ENCODE measurements at places on chromosomes 4 and X.
A peak's percentile ranks its signal among the peaks of the same experiment; 100 is the strongest.

GRCh38 chrX:125219852-125220251 is 99.8 kb upstream of the TEX13C start:
- DNase-seq = no peak

DNA sequence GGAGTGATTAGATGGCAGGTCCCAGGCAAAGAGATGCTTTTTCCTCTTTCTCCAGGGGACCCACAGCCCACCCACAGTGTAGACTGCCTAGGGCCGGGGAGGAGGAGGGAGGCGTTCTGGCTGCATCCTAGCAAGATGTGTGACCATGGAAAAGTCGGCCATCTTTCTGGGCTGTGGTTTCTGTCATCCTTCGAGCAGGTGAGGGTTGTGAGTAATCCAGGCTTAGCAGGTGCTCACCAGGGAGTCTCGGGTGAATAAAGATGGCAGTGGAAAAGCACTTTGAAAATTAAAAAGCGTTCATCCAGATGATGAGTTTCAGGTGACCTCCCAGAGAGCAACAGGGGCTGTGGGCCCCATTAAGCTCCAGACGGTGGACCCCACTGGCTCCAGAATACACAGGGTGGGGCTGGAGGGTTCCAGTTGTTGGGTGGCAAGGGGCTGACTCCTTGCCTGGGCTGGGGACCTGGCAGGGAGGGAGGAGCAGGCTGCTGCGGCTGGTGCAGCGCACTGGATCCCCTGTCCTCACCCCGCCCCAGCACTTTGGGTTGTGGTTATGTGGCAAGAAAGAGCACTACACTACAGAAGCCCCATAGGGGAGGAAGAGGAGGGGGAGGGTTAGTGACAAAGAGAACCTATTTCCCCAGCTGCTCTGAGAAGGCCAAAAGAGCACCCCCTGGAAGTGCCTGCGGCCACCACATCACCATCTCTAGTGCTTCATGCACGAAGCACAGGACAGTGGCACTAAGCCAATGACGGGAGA is 23.7 kb downstream of the ELF4 start:
- peak; percentile 63 for DNase-seq

DNA sequence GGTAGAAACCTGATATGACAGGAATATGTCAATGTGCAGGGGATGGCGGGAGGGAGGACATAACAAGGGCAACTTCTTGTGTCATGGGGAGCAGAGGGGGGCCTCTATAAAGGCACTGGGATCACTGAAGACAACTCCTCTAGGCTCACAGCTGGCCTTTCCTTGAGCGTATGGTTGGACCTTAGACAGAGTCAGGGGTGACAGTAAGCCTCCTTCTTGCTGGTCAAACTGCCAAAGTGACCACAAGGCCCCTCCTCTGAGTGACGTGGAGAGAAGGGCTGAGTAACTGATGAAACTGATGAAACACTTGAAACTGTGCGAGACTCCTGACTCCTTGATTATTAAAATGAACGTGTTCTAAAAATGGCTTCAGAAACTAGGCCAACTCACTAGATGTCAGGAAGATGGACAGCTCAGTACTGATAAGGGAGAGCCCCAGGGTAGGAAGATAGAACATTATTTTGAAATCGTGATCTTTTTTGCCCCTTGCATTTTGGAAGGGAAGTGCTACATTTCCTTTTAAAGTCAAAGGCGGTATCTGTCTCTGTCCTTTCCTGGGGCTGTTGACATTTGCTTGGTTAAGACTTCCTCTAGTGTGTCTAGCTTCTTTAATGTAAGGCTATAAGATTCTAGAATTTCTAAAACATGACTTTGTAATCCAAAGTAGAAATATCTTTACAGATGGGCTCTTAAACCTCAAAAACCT is 1.6 kb downstream of the RAB33A start:
- peak; percentile 87 for DNase-seq

DNA sequence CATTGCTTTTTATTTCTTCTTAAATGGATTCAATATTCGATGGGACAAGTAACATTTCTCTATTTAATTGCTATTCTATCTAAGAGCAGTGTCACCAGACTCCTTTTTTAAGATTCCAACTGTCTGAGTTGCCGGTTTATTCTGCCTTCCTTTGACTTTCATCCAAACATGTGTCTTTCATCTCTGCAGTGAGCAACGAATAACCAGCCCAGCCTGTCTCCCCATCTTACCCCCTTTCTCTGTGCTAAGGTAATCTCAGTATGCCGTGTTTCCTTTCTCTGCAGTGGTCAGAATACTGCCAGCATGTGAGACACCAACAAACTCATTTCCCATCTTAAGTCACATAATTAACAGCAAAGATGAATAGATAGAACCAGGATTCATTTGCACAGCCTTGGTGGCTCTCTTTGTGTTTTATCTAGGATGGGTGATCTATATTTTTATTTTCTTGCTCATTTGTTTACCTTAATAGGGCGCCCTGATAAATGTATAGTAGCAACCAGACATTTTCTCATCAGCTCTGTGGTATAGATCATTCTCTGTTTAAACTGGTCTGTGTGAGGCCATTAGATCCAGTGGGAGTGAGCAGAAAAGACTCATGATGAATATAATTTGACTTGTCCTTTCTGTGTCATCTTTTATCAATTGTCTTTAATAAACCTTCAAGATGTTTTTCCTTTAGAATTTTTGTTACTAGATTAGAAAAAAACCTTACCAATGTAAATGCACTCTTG is 394.8 kb upstream of the IGFBP7 start:
- no peak for DNase-seq

DNA sequence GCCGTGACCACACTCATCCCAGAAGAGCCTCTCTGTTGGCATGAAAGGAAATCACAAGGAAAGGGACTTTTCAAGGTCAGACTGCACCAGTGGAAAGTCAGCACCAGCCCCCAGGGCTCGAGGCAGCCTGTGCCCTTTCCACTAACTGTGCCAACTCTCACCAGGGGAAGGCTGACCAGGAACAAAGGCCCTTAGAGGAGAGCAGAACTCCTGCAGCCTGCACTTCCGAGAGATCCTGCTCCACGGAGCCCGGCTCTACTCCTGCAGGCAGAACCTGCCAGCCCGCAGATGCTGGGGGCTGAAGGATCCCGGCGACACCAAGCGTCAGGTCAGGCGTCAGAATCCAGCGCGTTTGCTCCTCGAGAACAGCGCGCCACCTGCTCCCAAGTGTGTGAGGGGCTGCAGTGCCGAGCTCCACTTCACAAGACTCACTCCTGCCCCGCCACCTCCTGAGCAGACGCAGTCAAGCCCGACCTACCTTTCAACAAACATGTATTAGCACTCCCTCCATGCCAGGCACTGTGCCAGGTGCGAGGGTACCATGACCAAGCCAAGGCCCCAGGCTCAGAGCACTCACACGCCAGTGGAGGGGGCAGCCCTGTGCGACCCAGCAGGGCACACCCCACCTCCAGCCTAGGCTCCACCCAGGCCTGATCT is 13.6 kb upstream of the HELT start:
- DNase-seq = no peak

DNA sequence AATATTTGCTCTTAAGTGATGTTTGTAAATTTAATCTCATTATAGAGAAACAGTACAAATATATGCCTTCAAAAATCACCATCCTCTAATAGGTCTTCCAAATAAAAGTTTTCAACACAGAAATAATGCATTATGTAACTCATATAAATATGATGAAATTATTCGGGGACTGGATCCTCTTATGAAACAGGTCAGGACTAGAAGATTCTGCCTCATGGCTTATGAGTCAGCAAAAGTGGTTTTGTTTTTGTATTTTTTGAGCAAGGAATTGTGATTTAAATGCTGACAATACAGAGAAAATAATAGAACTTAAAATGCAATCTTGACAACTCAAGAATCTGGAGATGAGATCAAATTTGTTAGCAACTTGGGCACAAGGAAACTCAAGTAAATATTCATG is 179.7 kb upstream of the NDP start:
- DNase-seq = peak; percentile 75

DNA sequence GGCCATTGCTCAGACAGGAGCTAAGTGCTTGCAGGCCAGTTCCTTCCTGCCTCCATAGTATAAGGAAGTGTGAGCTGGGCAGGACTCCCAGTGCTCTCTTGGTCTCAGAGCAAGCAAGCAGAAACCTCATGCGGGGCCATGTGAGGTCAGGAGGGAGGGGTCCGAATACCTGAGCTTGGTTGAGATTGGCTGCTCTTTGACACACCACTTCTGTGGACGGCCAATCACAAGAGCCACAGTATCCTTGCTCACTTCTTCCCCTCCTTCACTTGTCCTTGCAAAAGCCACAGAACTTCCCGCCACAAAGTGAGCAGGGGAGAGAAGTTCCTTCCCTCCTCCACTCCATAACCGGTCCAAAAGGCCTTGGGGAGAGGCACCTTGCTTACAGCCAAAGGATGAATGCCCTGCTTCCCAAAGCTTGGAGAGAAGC is 56.7 kb downstream of the PRPS1 start:
- peak; percentile 46 for DNase-seq

DNA sequence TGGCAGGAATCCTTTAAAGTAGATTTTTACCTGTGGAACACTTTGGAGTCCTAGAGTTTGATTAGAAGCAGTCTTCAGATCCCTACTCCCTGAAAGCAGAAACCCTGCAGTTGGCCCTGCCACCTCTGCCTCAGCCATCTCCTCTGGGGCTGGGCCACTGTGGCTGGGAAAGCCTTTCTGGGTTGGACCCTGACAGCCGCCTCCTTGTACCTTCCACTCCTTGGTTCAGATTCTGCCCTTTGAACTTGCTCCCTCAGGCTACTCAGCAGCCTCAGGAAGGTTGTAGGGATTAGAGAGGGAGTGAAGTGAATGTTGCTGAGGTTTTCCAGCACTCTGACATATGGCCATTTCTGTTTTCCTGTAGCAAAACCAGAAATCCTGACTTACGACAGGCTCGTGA is 65.5 kb downstream of the KIT start:
- no peak for DNase-seq

- DNase-seq = no peak
Measured at GRCh38 chr4:166239354-166239753, 366.3 kb downstream of the TLL1 start.

DNA sequence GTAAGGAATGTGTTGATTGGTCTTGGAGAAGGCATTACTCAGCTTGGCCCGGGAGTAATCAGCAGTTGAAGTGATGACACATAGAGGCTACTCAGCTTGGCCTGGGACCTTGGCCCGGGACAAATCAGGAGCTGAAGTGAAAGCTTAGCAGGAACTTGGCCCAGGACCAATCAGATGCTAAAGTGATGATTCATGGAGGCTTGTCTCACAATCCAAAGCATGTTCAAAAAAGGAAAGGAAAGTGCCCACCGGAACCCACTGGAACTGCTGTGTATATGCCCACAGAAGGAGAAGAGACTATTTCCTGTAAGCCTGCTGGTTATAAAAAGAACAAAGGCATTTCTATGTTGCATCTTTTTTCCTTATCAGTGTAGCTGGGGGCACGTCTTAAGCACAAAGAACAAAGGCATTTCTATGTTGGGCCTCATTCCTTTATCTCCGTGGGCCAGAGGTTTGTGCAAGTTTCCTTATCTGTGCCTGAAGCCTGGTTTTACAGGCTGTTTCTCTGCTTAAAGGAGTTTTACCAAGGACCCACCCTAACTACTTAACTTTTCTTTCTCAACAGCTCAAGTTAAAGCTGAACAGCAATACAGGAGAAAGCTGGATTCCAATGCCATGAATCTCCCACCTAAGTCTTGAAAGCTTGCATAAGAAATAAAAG is 1176.7 kb downstream of the NLGN4X start:
- DNase-seq = peak; percentile 21

GRCh38 chrX:155263854-155264628 is at the start of gene RAB39B:
Gene RAB39B, minus strand, starts transcription at chrX:155264491. Its CDS starts 203 bp downstream, at chrX:155264288.
- peak; percentile 58 for DNase-seq

GRCh38 chrX:39822133-39822748 is 275.5 kb downstream of the BCOR start:
- no peak for DNase-seq

GRCh38 chr4:52619591-52619931 is 39.5 kb downstream of the USP46 start:
- no peak for DNase-seq

DNA sequence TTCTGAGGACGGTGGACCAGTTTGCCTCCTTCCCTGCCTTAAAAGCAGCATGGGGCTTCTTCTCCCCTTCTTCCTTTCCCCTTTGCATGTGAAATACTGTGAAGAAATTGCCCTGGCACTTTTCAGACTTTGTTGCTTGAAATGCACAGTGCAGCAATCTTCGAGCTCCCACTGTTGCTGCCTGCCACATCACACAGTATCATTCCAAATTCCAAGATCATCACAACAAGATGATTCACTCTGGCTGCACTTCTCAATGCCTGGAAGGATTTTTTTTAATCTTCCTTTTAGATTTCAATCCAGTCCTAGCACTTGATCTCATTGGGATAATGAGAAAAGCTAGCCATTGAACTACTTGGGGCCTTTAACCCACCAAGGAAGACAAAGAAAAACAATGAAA is 255.3 kb downstream of the RAPGEF2 start:
- DNase-seq = no peak

GRCh38 chrX:125475482-125475881 is 155.8 kb downstream of the TEX13C start:
- no peak for DNase-seq

GRCh38 chrX:150763810-150764209 is 70.6 kb downstream of the MTMR1 start:
- DNase-seq = no peak

- DNase-seq = no peak
Measured at GRCh38 chr4:185412412-185412811, 13.4 kb downstream of the UFSP2 start.

- DNase-seq = no peak
Measured at GRCh38 chr4:15457406-15458201, 12.1 kb upstream of the CC2D2A start.

GRCh38 chr4:144501231-144501780 is 144.7 kb upstream of the HHIP start:
- no peak for DNase-seq

DNA sequence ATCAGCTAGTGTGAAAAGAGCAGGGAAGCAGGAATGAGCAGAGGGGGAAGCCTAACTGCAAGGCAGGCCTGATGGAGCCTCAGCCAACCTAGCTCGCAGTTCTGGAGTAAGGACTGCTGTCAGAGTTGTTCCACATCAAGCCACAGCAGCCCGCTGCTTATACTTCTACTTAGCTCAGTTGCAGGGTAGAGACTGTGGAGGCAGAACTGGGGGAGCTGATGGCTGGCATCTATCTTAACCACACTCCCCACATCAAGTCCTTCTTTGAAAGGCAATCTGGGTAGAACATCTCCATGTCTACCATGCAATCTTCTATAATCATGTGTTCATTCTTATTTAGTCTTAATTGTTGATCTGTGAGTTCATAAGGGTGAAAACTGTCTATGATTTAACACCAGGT is 46.1 kb downstream of the DDX60 start:
- DNase-seq = no peak

- no peak for DNase-seq
Measured at GRCh38 chr4:27101126-27101525, 240.5 kb downstream of the STIM2 start.

- DNase-seq = no peak
Measured at GRCh38 chr4:80610199-80610598, 274.7 kb downstream of the CFAP299 start.

GRCh38 chr4:89284020-89284424 is 23.6 kb downstream of the GPRIN3 start:
- no peak for DNase-seq

DNA sequence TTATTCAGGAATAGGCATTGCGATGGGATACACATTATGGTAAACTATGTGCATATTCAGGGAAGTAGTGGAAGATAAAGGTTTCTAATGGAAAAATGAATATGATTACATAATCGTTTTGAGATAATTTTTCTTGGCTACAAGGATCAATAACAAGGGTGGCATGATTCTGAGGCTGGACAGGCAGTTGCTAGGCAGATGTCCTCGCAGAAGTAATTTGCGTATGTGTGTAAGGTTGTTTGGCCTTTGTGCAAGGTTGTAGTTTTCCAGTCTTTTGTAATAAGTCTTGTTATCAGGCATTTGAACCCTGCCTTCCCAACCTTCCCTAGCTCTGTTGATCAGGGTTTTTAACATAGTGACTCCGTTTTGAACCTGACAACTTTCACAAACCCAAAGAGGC is 59.7 kb downstream of the RGS12 start:
- no peak for DNase-seq

Data from inflammatory macrophage treated with lipopolysaccharide for 1 hour (primary cell).